ENCODE measurements at places on chromosomes 6 and 20.
A peak's percentile ranks its signal among the peaks of the same experiment; 100 is the strongest.

GRCh38 chr6:169844946-169845345 is 93.5 kb downstream of the ERMARD start:
- ATAC-seq = no peak

DNA sequence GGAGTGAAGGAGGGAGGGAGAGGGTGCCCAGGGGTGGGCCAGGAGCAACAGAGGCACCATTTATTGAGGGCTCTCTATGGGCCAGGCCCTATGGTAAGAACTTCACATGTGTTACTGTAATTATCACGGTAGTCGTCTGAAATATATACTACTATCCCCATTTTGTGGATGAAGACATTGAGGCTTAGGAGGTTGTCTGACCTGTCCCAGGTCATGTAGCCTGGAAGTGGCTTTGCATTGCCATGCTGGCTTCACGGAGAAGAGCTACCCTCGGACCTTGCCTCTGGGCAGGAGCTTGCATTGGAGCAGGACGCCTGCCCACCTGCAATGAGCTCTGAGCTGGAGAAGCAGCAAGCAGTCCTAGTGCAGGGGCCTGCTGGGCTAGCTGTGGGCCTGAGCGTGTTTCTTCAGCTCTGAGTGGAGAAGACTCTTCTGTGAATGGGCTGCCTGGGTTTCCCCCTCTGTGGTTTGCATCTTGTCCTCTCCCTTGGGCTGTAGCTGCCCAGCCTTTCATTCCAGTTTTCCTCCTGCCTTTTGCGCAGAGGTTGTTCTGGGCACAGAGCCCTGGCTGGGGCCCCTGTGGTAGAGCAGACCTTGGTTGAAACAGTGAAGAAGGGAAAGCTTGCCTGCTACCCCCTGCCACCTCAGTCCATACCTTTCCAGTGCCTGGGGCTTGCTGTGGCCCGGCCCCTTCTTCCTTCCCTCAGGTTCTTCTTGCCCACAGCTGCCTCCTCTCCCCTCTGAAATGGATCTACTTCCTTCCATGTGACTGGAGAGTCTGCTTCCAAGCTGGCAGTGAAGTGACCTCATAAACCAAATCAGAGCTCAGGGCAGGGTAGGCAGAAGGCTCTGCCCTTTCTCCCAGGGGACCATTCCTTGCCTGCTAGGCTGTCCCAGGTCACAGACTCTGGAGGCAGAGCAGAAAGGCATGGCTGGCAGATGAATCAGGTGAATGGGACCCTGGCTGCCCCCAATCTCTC is 24.1 kb upstream of the SRF start:
- ATAC-seq = no peak

GRCh38 chr6:72938104-72938503 is 287.2 kb downstream of the KHDC1L start:
- ATAC-seq = no peak

- no peak for ATAC-seq
Observed at GRCh38 chr6:51743999-51744398, 343.4 kb downstream of the PKHD1 start.

GRCh38 chr20:47438464-47439381 is 63.0 kb upstream of the NCOA3 start:
- no peak for ATAC-seq

DNA sequence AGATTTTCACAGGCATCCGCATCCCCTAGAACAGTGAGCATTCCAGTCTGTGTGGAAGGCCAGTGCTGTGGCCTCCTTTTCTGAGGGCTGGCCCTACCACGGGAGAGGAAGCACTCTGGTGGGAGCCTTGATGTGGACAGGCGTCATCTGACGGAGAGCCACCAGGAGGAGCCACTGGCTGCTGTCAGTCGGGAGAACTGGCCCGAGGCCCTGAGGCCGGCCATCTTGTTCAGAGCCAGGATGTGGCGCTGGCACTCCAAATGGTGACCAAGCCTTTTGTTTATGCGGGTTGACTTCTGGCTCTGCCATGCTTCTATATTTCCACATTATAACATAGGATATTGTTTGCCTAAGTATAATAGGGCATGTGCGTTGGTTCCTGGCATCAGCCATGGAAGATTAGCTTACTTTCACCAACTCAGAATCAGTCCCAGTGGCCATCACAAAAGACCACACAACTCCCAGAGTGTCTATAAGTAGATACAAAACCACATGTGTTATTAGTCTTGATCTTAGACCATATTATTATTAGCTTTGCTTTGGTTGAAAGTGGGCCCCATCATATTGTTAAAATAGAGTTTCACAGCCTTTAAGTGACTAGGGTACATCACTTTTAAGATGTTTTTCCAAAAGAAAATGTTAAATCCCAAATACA is 273.9 kb upstream of the TAB2 start:
- ATAC-seq = no peak

DNA sequence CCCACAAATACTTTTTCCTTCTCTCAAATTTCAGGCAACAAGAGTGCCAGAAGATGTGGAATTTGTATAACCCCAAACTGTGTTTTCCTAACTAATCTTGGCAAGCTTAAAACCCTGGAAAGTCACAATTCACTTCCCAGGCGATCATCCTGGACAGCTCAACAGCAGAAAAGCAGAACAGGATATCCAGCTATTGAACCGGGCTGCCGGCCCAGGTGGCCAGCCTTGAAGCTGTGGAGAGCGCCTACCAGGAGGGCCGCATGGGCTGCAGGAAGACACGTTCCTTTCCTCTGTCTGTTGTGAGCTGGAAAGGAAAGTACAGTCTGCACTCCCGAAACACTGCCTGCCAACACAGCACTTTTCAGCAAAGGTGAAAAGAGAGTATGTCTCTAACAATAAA is 719.7 kb upstream of the MARCKS start:
- peak; percentile 31 for ATAC-seq

GRCh38 chr20:59692139-59692538 is 87.8 kb downstream of the PHACTR3 start:
- no peak for ATAC-seq

DNA sequence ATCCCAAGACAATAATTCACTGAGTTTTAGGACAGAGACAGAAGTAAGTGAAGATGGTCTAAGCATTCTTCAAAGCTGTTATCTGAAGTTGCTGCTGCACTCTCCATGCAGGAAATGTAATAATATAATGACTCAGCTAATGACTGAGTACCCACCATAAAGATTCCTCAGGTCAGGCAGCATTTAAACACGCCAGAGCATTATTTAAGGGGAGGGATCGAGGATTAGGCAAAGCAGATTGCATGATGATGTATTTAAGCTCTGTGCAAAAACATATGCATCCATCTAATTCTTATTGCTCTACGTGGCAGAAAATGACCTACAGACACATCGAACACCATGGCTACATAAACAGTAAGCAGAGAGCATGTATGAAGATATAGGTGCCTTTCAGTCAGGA is 216.4 kb downstream of the UNC5CL start:
- peak; percentile 33 for ATAC-seq

- ATAC-seq = no peak
Observed at GRCh38 chr20:61037498-61037897, 214.6 kb upstream of the CDH4 start.

DNA sequence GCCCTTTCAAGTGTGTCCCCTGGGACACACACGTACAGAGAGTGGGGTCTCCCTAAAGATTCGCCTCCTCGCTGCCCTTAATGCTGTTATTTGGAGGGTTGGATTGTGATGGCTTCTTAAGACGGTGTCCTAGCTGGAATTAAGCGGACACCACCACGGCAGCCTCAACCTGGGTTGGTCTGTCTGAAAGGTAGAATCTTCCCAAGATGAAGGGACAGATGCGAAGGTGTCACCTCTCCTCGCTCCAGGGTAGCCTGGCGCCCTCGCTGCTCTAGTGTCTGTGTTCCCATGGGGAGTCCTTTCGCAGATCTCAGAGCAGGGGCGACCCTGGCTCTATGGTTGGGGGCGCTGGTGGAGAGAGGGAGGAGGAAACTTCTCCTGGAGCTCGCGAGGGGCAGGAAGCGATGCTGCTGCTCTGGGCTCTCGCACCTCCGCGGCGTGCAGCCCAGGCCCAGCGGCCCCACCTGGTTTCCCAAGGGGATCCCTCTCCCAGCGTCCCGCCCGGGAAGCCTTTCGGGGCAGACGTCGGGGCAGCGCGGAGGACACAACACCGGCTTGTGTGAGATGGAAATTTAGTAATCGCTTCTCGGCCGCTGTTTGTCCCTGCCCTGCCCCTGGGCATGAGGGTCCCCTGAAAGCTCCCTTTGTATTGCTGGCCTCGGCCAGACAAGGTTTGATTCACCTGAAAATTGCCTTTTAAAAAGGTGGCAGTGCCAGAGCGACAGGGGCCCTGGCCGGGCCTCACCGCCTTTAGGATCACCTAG is 1.7 kb downstream of the RSPO3 start:
- ATAC-seq = no peak

- no peak for ATAC-seq
Observed at GRCh38 chr20:38843346-38843745, 37.8 kb downstream of the PPP1R16B start.

DNA sequence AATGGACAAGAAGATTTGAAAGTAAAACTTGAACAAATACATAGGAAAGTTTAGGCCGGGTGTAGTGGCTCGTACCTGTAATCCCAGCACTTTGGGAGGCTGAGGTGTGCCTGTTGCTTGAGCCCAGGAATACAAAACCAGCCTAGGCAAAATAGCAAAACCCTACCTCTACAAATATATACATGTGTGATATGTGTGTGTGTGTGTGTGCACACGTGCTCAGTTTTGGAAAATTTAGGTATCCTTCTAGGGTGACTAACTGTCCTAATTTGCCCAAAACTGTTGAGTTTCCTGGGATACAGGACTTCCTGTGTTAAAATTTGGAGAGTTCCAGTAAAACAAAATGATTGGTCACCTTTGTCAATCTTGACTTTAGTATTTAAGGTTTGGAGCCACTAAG is 503.2 kb downstream of the PKHD1 start:
- no peak for ATAC-seq

DNA sequence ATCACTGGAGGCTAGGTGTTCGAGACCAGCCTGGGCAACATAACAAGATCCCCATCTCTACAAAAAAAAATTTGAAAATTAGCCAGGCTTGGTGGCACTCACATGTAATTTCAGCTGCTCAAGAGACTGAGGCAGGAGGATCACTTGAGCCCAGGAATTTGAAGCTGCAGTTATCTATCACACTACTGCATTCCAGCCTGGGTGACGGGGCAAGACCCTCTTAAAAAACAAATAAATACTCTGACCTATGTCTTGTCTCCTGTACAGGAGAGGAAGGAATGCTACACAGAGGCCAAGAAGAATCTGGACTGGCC is 25.8 kb downstream of the COX4I2 start:
- no peak for ATAC-seq

- no peak for ATAC-seq
Observed at GRCh38 chr6:141641406-141641805, 491.3 kb upstream of the GJE1 start.

- ATAC-seq = no peak
Observed at GRCh38 chr20:7935027-7935551, 5.2 kb downstream of the HAO1 start.

DNA sequence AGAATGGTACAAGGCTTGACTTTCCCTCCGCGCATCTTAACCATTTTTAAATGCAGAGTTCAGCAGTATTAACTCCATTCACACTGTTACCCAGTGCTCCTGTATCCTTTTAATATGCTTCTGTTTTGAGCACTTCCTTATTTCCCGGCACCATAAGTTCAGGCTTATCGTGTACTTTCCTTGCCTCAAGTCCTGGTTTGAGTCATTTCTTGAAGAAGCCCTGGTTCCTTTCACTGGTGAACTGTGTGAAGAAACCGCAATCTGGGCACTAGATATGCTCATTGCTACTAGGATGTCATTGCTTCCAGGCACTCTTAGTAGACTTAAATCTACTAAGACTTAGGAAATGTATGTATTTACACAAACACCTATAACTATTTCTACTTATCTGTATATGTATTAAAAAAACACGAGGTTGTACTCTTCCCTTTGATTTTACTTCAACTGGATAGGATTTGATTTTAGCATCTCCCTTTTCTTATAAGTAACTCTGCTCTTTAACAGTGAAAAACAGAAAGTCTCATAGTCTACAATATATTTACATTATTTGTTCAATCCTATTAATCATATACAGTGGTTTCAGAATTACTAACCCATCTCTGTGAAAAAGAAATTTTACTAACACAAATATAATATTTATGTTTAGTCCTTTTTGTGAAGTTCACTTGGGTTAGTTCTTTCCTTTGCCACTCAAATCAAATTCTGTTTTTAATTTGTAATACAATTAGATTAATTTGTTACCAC is 135.5 kb downstream of the CDKAL1 start:
- no peak for ATAC-seq

- no peak for ATAC-seq
Observed at GRCh38 chr6:157143171-157143889, 180.0 kb downstream of the TMEM242 start.

- peak; percentile 78 for ATAC-seq
Observed at GRCh38 chr6:159151266-159151855, 17.8 kb upstream of the FNDC1 start.

DNA sequence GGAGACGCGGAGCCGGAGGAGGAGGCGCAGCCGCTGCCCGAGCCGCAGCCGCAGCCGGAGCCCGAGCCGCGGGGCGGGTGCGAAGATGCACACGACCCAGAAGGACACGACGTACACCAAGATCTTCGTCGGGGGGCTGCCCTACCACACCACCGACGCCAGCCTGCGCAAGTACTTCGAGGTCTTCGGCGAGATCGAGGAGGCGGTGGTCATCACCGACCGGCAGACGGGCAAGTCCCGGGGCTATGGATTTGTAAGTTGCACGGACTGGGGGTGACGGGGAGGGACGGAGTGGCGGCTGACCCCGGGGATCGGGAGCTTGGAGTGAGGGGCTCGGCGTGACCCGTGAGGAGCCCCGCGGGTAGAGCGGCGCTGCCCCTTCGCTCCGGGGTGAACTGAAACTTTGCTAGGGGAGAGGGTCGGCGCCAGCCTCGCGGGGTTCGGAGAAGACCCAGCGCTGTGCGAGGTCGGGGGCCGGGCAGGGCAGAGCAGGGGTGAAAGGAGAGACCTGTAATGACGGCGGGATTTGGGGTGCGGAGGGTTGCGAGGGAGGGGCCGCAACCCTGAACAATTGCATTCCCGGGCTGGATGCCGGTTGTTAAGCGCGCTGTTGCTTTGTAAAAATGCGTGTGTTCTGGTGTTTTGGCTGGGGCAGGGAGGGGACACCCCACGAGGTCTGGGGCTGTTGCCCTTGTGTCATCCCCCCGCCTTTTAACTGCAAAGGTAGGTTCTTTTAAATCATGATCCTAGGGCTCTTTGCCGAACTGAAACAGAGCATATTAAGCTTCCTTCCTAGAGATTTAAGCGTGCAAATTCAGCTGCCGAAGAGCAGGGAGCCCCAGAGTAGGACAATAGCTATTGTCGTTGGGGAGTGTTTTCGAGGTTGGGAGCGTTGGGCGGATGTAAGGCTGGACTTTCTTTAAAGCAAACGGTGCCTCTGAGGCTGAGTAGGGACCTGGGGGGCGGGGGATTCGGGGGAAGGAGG is 628 bp downstream of the RBM24 start:
- peak; percentile 39 for ATAC-seq

DNA sequence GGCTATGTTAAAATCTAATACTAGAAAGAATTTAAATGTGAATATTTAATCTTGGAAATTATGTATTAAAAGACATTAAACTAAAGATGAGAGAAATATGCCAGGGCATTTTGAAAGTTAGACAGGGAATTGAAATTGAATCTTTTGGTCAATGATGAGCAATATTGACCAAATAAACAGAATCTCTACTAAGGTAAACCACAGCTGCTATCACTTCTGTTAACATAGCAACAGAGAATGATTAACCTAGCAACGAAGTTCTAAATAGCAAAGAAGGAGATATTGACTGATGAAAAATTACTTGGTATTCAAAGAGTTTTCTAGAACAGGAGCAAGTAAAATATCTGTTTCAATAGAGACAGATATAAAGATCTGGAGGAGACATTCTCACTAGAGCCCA is 45.2 kb upstream of the RSPO3 start:
- no peak for ATAC-seq

All from motor neuron (in vitro differentiated cells).